ACHN (cell line): ENCODE measurements at places on chromosomes 11 and 22.

DNA sequence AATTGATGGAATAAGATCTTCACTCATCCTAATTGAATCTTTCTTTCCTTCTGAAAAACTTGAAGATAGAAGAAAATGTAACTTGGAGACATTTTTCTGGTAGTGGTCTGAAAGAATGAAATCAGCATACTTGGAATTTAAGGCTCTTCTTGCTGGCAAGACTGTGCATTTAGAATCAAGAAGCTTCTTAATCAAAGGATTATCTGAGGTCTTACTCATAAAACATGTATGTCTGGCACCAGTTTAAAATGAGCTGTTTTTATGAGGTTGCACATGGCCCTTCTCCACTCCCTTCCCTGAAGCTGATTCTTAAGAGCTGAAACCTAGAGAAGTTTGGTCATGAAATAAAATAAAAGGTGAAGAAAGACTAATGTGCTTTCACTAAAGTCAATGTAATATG, 77.3 kb downstream of the ARHGEF12 start:
- DNase-seq: no peak

DNA sequence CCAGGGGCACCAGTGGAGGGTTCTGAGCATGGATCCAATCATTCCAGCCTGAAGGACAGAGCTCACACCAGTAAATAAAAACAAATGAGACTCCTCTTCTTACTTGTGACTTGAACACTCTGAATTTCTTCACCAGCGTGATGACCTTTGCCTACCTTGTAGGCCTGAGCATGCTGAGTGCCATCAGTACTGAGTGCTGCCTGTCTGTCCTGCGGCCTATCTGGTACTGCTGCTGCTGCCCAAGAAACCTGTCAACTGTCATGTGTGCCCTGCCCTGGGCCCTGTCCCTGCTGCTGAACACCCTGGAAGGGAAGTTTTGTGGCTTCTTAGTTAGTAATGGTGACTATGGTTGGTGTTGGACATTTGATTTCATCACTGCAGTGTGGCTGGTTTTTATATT, 23.9 kb downstream of the MRGPRX4 start:
- DNase-seq: no peak

DNA sequence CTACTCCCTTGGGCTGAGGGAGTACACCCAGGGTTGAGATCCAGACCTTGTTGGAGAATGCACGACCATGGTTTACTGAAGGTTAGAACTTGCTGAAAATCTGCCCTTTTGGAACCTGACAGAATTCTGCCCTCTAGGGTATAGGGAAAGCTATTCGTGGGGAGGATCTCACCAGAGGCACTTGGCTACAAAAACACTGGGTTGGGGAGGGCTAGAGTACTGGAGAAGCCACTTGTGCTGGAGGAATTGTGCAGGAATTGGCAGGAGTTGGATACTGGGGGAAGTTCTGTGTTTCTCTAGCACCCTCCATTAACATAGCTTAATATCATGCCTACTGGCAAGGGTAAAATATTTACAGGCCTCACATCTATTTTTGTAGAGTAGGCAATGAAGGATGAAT, 55.8 kb downstream of the PPME1 start:
- no peak for DNase-seq

DNA sequence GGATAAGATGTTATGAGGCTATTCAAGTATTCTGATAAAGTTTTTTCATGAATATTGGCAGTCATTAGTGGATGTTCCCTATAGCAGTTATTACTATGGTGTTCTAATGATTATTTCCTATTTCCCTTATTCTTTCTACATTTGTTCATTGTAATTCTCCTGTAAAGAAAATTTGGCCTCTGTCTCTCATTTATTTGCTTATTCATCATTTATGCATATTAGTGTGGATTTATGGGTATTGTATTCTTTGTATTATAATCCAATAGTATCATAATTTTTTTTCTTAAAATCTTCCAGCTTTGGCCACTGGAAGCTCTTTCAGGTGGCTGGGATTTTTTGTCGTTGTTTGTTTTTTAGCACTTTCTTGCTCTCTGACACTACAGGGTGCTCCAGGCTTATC, 47.3 kb downstream of the JAM3 start:
- no peak for DNase-seq

DNA sequence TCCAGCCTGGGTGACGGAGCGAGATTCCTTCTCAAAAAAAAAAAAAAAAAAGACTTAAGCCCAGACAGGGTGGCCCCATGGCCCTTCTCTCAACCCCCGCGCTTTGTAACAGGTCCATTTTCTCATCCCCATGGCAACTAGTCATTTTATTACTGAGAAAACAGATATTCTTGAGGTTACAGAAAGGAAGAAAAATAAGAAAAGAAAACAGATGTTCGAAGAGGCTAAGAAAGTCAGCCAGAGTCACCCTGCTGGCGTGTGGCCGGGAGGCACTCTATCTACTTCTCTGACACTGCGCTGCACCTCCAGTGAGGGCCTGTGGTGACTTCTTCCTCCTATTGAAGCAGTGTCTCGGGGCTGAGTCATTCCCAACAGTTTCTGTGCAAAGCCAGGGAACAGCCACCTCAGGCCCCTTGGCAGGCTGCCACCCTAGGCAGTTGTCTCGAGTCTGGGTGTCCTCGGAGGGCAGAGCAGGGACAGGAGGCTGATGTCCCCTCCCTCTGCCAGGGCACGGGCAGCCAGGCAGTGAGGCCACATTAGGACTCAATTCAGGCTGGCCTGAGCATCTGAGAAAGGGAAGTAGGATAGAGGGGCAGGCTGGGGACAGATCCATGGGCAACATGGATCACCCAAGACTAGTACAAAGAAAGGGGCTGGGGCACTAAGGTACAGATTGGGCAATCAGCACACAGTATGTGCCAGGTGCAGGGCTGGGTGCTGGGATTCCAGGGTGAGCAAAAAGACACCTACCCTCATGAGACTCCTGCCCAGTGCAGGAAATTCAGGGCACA, 16.4 kb upstream of the SYVN1 start:
- peak; percentile 78 for DNase-seq

DNA sequence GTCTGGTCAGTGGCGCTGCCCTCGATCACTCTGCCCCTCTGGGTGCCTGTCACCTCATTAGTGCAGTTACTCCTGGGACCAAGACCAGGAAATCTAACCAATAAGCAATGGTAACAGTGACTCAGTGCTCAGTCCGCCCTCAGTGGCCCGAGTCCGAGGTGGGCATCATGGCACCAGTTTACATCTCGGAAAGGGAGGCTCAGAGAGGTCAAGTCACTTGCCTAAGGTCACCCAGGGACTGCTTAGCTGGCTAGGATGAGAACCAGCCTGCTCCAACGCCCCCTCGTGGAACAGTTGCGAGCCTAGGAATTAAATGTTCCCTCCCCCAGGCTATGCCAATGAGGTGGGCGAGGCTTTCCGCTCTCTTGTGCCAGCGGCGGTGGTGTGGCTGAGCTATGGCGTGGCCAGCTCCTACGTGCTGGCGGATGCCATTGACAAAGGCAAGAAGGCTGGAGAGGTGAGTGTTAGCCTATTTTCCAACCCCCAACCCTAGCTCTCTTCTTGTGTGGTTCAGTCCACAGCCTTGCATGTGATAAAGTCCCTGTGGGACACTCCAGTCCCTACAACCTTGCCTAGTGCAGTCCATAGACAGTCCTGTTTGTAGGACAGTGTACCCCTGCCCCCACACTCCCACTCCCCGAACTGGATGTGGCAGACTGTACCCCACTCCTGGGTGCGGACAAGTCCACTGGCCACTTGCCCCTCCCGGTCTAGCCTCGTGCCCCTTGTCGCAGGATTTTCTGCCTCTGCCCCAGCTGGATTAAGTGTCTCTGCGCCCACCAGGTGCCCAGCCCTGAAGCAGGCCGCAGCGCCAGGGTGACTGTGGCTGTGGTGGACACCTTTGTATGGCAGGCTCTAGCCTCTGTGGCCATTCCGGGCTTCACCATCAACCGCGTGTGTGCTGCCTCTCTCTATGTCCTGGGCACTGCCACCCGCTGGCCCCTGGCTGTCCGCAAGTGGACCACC, 1.1 kb downstream of the MTFP1 start:
- DNase-seq: peak; percentile 91
